Thoracic aorta (tissue), 2 donors: ENCODE measurements at places on chromosomes 12 and 14.

DNA sequence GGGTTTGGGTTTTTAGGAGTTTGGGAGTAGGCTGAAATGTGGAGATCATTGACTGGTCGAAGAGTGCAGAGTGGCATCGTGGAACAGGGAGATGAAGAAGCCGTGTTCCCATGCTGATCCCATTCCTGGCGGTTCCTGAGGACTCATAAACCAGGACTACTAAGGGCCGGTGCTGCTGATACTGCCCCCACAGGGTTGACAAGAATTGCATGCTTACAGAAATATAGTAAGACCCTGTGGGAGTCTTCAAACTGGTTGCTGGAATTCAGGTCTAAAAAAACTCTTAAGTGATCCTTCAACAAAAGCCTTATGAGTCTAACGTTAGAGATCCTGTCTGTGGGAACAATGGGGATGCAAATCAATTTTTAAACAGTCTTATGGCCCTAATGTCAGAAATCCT, 64.0 kb upstream of the ARHGAP5 start:
- no peak for DNase-seq
- H3K4me1 ChIP-seq = peaks cover 3% of the 10 kb centered on the region
- H3K36me3 ChIP-seq = no peaks in the 10 kb centered on the region
- H3K27me3 ChIP-seq = no peaks in the 10 kb centered on the region

DNA sequence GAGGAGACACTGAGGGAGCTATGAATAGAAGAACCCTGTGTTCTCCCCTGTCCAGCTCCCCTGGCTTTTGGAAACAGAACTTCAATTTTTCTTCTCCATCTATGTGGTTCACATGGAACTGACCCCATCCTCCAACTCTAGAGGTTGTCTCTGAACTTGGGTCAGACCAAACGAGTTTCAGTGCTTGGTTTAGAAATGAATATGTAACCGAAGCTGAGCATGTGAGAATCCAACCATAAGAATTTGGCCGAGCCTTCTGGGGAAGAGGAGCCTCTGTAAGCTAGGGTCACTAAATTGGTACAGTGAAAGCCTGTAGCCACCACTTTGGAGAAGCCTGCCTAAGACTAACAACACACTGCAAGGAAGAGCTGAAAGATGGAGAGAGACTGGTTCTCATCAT, 464.4 kb downstream of the ZFP36L1 start:
- no peaks in the 10 kb centered on the region for H3K36me3 ChIP-seq
- no peaks in the 10 kb centered on the region for H3K27me3 ChIP-seq
- H3K27ac ChIP-seq = no peak overlapping the region

DNA sequence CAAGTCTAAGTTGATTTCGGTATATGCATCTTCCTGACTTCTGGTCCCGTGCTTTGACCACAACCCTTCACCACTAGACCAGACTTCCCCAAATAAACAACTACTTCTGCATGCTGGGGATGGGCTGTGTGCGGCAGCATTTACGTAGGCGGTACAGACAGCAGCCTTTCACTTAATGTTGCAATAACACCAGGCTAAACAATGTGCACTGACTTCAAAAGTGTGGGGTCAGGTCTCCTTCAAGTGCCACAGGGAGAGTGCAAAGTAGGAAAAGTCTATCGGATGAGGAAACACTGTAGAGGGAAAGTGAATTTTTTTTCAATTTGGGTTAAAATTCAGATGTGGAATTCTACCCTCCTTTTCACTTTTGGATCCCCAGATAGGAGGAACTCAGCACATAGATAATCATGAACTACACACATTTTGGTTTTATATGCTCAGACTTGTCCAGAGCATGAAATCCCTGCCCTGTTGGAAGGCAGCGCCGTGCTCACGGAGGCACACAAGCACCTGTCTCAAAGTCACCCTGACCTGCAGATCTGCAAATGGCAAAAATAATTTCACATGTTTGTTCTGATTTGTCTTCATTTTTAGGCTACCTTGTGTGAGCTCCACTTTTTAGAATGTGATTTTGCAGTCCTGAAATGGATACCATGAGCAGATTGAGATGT, 3.6 kb upstream of the FOS start:
- DNase-seq = no peak
- no peak overlapping the region for H3K4me3 ChIP-seq
- H3K36me3 ChIP-seq = no peaks in the 10 kb centered on the region
- no peaks in the 10 kb centered on the region for H3K27me3 ChIP-seq
- H3K27ac ChIP-seq = peak overlapping the region; percentile 100
- peaks cover 29% of the 10 kb centered on the region for H3K4me1 ChIP-seq

GRCh38 chr12:31120392-31121008, 46.8 kb downstream of the DDX11 start:
- no peaks in the 10 kb centered on the region for H3K36me3 ChIP-seq
- DNase-seq = no peak
- H3K4me3 ChIP-seq = no peak overlapping the region

DNA sequence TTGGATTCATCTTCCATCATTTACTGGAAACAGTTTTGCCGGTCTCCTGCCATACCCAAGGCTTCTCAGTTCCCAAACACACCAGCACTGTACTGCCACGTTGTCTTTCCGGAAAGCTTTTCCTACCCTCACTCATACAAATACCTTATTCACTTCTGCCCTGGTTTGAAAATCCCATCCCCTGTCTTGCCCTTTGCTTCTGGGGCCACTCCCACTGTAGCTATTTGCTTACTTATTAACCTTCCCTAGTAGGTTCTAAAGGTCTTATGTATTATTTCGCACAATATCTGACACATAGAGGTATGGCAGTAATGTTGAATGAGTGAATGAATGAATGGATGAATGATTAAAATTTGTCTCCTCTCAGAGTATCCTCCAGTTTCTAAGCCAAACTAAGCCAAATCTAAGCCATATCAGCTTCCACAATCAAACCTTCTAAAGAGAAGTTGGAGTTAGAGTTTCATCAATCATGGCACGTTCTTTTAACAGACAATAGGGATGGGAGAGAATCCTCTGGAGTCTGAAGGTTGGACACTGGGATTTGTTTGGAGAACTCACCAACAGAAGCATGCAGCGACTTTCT, 18.6 kb downstream of the TSPAN8 start:
- H3K27ac ChIP-seq = no peak overlapping the region
- H3K36me3 ChIP-seq = no peaks in the 10 kb centered on the region

DNA sequence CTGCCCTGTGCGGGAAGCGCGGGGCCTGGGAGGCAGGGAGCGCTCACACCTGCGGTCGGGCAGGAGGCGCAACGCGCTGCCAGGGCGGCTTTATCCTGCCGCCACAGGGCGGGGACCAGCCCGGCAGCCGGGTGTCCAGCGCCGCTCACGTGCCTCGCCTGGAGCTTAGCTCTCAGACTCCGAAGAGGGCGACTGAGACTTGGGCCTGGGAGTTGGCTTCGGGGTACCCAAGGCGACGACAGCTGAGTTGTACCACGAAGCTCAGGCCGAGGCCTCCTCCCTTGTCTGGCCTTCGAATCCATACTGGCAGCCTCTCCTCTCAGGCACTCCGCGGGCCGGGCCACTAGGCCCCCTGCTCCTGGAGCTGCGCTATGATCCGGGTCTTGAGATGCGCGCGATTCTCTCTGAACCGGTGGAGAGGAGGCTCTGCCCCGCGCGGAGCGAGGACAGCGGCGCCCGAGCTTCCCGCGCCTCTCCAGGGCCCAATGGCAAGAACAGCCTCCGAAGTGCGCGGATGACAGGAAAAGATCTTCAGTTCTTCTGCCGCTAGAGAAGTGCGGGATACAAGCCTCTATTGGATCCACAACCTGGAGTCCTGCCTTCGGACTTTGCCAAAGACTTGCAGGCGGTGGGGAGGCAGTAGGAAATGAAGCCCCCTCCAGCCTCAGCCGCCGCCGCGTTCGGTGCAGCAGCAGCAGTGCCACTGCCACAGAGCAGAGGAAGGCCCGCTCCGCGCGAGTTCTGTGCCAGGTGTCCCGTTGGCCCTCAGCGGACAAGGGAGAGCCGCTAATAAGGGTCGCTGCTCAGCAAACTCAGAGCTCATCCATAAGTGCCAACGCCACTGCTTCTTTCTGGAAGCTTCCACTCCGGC, 6.8 kb downstream of the SIX1 start:
- H3K27ac ChIP-seq = no peak overlapping the region
- H3K4me1 ChIP-seq = peaks cover 27% of the 10 kb centered on the region
- no peak for DNase-seq

DNA sequence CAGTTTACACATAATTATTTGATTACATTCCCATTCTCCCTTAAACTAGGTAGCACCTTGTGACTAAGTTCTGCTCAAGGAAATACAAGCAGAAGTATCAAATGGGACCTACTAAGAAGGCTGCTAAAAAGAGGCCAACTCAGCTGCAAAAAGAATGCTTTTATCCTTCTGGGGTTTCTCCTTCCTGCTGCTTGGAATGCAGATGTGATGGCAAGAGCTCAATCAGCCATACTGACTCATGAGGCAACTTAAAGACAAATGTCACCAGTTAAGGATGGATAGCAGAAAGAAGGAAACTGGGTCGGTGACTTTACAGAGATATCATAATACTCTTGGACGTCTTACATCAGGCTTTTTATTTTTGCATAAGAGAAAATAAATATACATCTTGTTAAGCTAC, 38.0 kb upstream of the RAP1B start:
- no peak overlapping the region for H3K27ac ChIP-seq
- DNase-seq = no peak
- no peaks in the 10 kb centered on the region for H3K4me1 ChIP-seq
- no peaks in the 10 kb centered on the region for H3K36me3 ChIP-seq

DNA sequence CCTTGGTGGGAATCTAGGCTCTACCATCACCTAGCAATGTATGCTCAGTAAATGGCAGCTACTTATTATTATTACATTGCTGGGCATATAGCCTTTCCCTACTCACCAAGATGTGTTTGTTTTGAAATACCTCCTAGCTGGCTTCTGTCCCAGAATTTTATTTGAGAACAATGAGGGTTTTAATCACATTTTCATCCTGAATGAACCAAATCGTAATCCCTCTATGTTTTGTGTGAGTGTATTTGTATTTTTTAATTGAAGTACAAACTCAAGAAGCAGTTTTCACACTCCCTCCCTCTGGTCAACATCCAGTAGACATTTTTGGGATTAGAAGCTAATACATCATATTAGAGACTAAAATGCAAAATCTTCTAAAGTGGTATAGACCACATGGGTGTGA, 7.6 kb downstream of the SLC7A8 start:
- no peak overlapping the region for H3K4me3 ChIP-seq
- no peak for DNase-seq
- H3K4me1 ChIP-seq = peaks cover 50% of the 10 kb centered on the region

DNA sequence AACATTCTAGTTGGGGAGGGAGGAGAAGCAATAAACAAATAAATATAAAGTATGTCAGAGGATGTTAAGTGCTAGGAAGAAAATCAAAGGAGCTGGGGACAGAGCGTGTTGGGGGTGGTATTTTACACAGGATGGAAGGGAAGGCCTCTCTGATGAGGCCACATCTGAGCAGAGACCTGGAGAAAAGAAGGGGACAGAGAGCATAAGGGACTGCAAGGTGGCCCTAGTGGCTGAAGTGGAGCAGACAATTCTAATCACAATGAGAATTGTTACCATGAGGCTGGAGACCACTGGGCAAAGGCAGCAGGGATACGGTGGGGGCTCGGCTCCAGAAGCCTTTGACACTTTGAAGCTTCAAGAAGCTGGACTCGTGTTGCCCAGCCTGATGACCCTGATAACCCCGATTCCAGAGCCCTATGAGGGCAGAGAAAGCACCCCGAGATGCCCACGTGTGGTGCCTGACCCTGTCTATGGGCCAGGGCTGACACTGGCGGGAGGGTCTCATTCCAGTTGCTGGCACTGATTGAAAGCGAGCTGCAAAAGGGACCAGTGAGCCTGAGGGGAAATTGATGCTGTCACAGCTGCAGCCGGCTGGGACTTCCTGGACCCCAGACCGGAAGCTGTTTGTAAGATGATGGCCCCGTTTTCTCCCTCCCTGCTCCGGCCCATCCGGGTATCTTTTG, 169.1 kb downstream of the RBM19 start:
- no peak overlapping the region for H3K4me3 ChIP-seq
- no peak overlapping the region for H3K27ac ChIP-seq
- no peaks in the 10 kb centered on the region for H3K4me1 ChIP-seq
- no peak for DNase-seq

- H3K4me3 ChIP-seq = no peak overlapping the region
- no peaks in the 10 kb centered on the region for H3K27me3 ChIP-seq
- no peak for DNase-seq
Observed at GRCh38 chr12:79367032-79367589, 323.7 kb downstream of the PAWR start.

DNA sequence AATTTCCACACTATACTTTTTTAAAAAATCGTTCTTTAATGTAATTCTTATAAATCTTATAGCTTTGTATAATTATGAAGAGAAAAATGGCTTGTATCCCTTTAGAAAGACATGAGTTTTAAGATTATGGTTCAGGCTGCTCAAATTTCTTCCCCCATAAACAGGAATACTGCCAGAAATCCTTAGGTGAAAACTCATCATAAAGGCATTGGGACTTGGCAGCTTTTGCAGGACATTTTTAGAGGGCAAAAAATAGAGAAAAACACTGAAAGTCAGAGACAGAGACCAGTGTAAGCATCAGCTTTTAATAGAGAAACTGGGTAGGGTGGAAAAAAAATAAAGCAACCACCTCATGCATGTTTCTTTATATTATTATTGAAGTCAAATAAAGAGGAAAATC, 29.1 kb downstream of the LRRK2 start:
- peaks cover 18% of the 10 kb centered on the region for H3K36me3 ChIP-seq
- no peaks in the 10 kb centered on the region for H3K27me3 ChIP-seq
- DNase-seq = no peak
- no peak overlapping the region for H3K4me3 ChIP-seq

- H3K4me1 ChIP-seq = peaks cover 43% of the 10 kb centered on the region
- H3K27me3 ChIP-seq = no peaks in the 10 kb centered on the region
- no peaks in the 10 kb centered on the region for H3K36me3 ChIP-seq
- no peak overlapping the region for H3K4me3 ChIP-seq
- no peak for DNase-seq
- H3K27ac ChIP-seq = peak overlapping the region; percentile 43
Observed at GRCh38 chr12:110546339-110546738, 36.8 kb downstream of the PPTC7 start.

GRCh38 chr14:96176811-96177211, 27.8 kb upstream of the BDKRB2 start:
- no peaks in the 10 kb centered on the region for H3K4me1 ChIP-seq
- no peak for DNase-seq
- H3K36me3 ChIP-seq = no peaks in the 10 kb centered on the region
- H3K27me3 ChIP-seq = no peaks in the 10 kb centered on the region
- H3K27ac ChIP-seq = no peak overlapping the region

DNA sequence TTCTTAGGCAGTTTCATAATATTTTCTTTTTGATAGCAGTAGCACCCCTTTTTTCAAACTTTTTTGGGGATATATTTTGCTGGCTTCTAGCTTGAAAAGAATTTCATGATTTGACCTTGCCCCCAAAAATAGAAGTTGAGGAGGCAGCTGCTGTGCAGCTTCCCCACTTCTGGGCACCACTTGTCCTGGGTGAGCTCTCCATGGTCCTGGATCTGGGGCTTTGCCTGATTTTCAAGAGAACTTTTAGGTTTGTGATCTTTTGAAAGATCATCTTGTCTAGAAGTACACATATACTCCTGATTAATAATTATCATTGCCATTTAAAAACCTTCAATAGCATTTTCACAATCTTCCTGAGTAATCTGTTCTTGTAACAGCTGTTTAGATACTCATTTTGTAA, 271.6 kb downstream of the NPAS3 start:
- H3K27ac ChIP-seq = no peak overlapping the region
- no peaks in the 10 kb centered on the region for H3K27me3 ChIP-seq
- H3K4me1 ChIP-seq = no peaks in the 10 kb centered on the region
- DNase-seq = no peak
- H3K36me3 ChIP-seq = no peaks in the 10 kb centered on the region

GRCh38 chr14:99777951-99778350, 15.3 kb upstream of the EML1 start:
- H3K4me3 ChIP-seq = no peak overlapping the region
- H3K27ac ChIP-seq = no peak overlapping the region
- no peaks in the 10 kb centered on the region for H3K27me3 ChIP-seq
- no peak for DNase-seq
- no peaks in the 10 kb centered on the region for H3K36me3 ChIP-seq
